ENCODE measurements at places on chromosomes 2 and 18.

- DNase-seq: no peak
Measured at GRCh38 chr2:61117534-61117933, 44.5 kb upstream of the C2orf74 start.

- DNase-seq: no peak
Measured at GRCh38 chr18:23716966-23717365, 27.7 kb downstream of the LAMA3 start.

DNA sequence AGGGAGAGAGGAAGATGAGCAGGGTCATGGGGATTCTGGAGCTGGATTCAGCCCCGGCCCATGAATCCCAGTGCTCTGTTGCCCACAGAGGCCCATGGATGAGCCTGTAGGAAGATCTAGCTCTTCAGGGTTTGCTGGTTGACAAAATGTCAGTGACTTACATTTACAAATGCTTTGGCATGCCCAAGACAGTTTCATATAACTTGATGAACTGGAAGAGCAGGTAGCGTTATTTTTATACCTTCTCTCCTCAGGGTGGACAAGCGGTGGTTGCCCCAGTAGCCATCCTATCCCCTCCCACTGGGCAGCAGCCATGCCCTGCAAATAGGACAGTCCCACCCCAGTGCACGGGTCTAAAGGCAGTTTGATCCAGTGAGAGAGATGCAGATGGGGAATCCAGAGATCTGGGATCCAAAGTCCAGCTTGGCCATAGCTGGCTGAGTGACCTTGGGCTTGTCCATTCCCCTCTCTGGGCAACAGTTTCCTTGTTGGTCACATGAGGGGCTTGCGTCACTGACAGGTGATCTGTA lies 21.5 kb upstream of the KCNK3 start:
- no peak for DNase-seq

DNA sequence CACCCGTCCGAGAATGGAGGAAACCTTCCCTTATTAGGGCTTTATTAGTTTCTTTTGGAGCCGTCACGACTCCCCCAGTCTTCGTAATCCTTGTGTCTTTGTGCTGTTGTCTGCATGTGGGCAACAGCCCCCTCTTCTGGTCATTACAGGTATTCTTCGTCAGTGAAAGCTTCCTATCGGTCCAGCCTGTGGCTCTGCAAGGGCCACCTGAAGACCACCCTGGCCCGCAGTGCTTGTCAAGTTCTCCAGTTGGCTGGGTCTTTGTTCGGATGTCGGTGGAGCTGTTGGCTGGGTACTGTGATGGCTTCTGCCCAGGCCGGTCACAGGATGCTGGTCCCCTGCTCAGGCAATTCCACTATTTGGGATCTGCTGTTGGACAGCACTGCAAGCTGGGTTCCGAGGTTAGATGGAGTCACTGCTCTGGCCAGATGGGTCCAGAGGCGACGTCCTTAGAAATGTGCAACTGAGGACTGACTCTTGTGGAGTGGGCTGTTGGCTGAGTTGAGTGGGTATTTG lies 19.2 kb downstream of the E2F6 start:
- no peak for DNase-seq

DNA sequence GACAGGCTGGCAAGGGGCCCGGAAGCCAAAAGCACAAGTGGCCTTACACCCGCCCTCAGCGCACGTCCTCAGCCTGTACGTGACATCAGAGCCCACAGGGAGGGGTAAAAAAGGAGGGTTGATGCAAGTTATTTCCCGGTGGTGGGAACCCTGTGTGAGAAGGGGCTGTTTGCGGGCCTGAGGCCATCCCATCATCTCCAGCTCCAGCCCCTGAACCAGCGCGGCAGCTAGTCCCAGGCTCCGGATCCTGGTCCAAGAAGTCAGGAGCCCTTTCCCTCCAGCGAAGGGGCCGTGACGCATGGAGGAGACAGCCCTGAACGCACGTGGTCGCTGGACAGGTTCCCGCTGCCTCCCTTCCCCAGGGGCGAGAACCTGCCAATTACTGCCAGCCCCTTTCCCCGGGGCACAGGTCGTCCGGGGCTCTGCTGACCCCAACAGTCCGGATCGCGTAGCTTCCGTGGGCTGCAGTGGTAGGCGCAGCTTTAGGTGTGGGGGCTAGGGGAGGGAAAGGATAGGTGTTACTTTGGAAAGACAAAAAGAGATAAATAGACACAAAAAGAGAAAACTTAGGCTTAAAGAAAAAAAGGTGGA lies 1.3 kb upstream of the LRP2 start:
- no peak for DNase-seq

DNA sequence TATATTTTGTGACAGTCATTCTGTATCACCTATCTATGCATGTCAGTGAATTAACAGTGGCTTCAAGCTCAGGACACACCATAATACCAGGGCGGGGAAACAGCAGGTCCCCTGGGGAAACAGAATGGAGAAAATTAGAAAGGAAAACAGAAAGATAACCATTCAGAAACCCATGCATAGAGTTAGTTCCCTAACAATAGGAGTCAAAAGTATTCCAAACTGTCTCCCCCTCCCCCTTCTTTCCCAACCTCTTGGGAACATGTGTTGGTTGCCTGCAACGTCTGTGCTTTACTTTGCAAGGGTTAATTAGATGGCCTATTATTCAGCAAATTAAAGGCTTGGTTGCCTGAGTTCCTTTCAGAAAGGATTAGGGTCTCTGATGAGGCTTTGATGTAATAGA lies 176.4 kb downstream of the MYO3B start:
- no peak for DNase-seq

GRCh38 chr2:26633993-26634595 lies 7.1 kb downstream of the CIB4 start:
- DNase-seq: no peak

DNA sequence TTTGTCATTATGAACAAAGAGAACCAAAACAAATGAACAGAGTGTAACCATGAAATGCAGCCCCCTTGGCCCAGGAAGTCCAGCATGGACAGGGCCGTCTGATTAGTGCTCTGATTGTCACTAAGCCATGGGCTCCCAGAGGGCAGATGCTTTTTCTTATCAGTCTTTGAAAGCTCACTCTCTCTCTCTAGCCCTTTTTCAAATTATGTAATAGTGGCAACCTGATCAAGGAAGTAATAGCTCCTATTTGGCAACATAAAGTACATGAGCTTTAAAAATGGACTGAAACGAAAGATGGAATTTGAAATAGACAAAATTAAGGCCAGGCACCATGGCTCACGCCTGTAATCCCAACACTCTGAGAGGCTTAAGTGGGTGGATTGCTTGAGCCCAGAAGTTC lies 32.4 kb upstream of the EPG5 start:
- DNase-seq: no peak

DNA sequence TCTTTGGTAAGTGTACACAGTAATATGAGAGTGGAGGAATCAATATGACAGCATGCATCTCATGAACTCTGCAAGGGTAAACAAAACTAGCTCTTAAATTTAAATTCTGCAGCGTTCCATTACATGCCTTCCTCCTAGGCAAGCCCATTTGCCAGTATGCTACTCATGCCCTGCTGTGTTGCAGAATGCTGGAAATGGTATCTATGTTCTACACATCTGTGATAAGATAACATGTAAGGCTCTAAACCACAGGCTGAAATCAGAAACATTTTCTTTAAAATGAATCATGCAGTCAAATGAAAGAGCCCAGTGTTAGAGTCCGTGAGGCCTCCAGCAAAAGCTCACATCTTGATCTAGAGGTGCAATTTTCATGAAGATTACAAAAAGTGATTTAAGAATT lies 112.8 kb upstream of the FN1 start:
- DNase-seq: no peak

DNA sequence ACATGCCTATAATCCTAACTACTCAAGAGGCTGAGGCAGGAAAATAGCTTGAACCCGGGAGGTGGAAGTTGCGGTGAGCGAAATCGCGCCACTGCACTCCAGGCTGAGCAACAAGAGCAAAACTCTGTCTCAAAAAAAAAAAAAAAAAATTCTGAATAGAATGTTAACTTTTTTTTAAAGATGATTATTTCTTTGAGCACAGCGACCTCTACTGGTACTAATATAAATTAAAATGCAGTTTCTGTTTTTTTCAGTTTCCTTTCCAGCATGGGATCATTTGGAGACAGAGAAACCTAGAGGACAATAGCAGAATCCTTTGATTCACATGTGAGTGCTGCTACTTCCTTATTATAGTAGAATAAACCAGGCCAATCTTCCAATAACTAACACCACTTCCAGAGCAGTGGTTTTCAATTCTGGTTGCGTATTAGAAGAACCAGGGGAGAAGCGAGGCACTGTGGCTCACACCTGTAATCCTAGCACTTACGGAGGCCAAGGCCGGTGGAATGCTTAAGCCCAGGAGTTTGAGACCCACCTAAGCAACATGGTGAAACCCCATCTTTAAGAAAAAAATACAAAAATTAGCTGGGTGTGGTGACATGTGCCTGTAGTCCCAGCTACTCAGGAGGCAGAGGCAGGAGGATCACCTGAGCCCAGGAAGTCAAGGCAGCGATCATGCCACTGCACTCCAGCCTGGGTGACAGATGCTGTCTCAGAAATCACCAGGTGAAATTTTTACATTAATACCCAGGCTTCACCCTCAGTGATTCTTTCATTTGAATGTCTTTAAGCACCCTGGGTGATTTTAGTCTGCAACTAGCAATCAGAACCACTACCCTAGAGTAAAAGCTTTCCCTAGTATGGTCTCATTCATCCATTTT lies 10.1 kb downstream of the SRSF7 start:
- no peak for DNase-seq

- DNase-seq: no peak
Measured at GRCh38 chr2:207231106-207231865, 65.5 kb upstream of the KLF7 start.

GRCh38 chr2:237472909-237473877 lies 13.9 kb upstream of the MLPH start:
- DNase-seq: no peak

Measured in NCI-H1417 treated with DMSO at 0.1 percent for 48 hours (cell line).